Kidney capillary endothelial cell (primary cell): ENCODE measurements at places on chromosomes 1 and 21.

DNA sequence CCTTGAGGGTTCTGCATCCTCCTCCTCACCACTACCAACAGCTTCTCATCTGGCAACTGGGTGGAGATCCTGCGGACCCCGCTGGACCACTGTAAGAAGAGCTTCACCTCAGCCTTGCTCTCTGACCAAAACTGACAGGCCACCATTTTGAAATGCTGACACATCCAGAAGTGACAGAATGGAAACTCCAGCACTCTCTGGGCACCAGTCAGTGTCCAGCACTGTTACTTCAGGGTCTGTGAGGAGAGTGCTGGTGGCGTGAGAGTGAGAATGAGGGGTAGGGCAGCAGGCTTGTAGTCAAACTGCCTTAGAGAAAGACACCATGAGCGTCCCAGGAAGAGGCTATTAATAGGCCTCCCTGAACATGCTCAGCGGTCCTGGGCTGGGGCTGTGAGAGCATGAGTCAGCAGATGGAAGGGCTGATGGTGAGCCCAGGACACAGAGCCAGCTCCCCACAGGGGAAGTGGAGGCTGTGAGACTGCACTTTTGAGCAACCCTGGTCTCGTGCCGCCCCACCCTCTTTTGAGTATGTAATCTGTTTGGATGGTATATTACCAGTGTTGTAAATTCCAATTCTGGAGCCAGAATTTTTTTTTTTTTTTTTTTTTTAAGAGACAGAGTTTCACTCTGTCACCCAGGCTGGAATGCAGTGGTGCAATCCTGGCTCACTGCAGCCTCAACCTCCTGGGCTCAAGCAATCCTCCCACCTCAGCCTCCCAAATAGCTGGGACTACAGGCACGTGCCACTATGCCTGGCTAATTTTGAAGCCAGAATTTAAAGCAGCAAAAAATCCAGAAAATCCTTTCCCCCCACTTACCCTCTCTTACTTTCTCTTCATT is 34.4 kb upstream of the SLC30A1 start:
- peak; percentile 33 for DNase-seq

- no peak for DNase-seq
Measured at GRCh38 chr1:116577759-116578314, 7.0 kb upstream of the CD58 start.

DNA sequence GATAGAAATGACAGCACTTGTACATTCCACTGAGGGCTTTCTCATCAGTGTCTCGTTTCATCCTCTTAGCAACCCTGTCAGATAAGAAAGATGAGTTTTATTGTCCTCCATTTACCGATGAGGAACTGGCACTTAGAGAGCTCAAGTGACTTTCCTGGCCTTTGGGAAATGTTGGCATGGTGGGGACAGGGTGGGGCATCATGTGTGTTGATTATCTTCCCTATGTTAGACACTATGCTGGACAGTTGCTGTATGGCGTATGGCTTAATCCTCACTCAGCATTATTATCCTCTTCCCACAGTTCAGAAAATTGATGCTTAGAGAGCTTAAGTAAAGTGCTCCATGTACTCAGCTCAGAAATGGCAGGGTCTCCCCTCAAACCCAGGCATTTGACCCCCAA is 163.2 kb downstream of the CAMTA1 start:
- no peak for DNase-seq

DNA sequence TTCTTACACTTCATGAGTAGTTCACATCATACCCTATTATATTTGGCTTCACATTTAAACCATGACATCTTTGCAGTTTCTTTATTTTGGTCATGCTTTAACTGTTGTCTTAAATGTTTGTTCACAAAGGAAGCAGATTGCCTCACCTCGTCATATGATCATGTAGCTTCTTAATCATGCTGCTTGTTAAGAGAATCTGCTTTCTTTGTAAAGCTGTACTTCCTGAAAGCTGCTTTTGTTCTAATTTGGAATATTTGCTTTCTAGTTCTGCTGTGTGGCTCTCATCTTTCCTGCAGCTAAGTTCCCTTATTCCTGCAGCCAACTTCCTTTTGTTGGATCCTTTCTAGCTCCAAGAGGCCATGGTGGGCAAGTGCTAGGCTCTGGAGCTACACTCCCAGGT is 62.9 kb upstream of the SIM2 start:
- DNase-seq = no peak

- no peak for DNase-seq
Measured at GRCh38 chr1:27166351-27166802, 11.5 kb upstream of the SLC9A1 start.

- DNase-seq = no peak
Measured at GRCh38 chr1:214563881-214564280, 12.5 kb upstream of the PTPN14 start.

GRCh38 chr1:205373022-205373797 is 16.5 kb upstream of the KLHDC8A start:
- no peak for DNase-seq

DNA sequence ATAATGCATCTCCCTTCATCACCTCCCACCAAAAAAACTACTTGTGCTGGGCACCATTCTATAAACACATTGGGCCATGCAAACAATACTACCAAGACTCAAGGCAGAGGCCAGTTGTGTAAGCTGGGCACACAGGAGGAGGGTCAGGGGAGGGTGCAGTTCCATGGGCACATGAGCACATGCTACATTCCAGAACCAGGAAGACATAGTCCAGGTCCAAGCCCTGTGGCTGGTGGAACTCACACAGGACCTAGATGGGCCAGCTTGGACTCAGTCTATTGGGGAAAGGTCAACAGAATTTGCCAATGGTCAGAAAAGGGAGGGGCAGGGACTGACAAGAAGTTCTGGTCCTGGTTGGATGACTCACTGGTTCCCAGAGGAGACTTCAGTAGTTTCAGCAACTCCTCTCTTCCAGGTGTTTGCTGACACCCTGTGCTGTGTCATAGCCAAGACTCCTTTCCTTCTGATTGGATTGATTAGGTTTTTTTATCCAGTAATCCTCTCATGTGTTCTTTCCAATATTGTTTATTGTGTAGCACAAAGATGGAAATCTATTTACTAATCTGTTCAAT is 249.7 kb downstream of the C1orf94 start:
- DNase-seq = no peak
